Left renal cortex interstitium (tissue), 4 donors: ENCODE measurements at places on chromosomes 7 and 10.
A peak's percentile ranks its signal among the peaks of the same experiment; 100 is the strongest.

DNA sequence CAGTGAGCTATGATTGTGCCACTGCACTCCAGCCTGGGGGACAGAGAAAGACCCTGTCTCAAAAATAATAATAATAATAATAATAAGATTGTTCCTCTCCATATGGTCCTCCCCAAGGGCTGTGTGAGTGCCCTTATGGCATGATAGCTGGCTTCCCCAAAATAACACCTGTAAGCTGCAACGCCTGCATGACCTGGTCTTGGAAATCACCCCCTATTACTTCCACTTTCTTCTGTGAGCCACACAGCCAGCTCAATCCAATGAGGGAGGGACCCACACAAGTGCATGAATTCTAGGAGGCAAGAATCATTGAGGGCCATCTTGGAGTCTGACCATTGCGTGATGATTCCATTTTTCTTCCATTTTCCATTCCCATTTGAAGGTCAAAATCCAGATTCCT, 82.7 kb upstream of the CALN1 start:
- no peak for DNase-seq

DNA sequence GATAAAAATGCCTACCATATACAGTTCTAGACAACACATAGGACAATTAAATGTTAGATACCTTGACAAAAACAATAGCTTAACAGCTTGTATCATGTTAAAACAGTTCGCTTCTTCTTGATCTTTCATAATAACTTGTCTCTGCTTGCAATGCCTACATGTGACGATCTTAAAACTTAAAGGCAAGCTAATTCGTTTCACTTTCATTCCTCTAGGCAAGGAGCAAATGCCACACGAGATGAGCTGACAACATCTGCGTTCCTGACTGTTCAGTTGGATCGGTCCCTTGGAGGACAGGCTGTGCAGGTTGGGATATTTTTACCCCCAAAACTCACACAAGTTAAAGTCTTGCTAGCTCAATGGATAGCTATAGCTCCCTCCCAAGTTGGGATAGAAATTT, 51.6 kb upstream of the ARL4A start:
- no peak for DNase-seq

GRCh38 chr7:22856416-22856815, 33.8 kb upstream of the TOMM7 start:
- DNase-seq = no peak

DNA sequence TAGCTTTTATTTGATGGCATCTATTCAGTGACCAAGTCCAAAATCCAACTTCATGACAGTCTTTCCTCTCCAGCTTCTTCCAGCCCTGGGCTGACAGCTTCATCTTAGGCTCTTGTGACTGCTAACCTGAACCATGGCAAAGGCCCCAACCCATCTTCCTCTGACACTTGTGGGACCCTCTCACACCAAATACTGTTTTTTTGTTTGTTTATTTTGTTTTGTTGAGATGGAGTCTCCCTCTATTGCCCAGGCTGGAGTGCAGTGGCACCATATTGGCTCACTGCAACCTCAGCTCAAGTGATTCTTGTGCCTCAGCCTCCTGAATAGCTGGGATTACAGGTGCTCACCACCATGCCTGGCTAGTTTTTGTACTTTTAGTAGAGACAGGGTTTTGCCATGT, 265.2 kb downstream of the GATA3 start:
- DNase-seq = no peak

- no peak for DNase-seq
These were observed 23.6 kb upstream of the ADCYAP1R1 start for GRCh38 chr7:31028417-31028992.

- no peak for DNase-seq
These were observed 207.2 kb upstream of the SVIL start for GRCh38 chr10:29841724-29842649.

- no peak for DNase-seq
These were observed 12.4 kb downstream of the UMAD1 start for GRCh38 chr7:7652798-7653540.

DNA sequence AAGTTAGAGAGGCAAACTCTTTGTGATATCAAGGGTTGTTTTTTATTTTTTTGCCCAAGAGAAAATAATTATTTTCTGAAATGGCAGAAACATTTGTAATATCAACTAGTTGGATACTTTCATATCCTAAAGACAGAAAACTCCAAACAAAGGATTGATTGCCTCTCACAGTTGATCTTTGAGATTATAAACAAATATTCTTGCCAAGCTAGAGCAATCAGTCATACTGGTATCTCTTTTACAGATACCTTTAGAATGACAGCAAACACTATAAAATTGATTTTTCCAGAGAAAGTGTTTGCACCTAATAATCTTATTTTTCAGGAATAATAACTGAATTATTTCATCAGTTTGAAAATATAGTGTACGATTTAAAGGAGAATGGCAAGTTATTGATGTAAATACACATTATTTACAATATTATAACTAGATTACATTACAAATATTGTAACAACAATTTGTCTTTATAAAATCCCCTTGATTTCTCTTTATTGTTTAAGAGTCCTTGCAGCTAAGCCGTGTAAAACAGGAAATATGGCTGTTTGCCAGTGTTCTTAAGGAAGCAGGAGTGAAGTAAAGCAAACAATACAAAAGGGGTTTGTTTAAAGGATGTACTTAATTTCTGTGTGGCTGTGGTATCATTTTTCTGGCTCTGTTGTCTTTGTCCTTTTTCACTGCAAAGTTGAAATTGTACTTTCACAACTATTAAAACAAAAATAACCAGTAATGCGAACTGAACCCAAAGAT, 58.4 kb downstream of the MAPK8 start:
- DNase-seq = peak; percentile 20

DNA sequence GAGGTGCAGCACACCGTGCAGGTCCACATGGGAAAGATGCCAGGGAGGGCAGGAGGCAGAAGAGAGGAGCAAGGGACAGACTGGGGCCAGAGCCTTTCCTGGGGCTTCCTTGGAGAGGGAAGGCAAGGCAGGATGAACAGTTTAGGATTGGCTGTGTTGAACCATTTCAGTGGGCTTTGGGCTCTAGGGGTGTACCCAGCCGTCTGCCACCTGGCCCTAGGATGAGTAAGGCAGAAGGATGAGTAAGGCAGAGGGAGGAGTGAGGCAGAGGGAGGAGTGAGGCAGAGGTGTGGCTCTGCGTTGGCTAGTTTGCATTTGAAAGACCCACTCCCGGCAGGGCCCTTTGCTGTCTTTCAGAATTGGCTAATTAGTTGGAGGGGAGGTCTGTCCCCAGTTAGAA, 31.5 kb upstream of the PRF1 start:
- no peak for DNase-seq

DNA sequence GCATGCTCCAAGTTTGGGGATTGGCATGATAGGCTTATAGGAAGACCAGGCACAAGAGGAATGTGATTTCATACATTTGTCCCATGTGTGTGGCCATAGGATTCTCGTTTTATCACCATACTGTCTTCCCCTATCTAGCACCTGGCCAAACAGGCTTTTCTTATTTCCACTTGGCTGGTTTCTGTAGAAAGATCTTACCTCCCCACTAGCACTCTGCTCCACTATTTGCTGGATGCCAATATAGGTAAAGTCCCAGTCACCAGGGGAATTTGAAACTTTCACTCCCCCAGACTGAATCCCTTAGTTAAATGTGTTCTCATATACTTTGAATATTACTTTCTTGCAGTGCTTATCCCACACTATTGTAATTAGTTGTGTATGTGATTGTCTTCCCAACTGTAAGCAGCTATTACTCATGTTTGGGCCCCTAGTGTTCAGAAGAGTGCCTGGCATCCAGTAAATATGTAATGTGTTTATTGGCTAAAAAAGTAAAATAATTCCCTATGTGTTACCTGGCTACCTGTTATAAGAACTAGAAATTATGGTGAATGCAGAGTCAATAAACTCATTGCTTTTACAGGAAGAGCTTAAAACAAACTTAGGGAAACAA, 109.0 kb downstream of the LRMDA start:
- DNase-seq = no peak

GRCh38 chr10:125812128-125812750, 10.8 kb downstream of the UROS start:
- DNase-seq = no peak

DNA sequence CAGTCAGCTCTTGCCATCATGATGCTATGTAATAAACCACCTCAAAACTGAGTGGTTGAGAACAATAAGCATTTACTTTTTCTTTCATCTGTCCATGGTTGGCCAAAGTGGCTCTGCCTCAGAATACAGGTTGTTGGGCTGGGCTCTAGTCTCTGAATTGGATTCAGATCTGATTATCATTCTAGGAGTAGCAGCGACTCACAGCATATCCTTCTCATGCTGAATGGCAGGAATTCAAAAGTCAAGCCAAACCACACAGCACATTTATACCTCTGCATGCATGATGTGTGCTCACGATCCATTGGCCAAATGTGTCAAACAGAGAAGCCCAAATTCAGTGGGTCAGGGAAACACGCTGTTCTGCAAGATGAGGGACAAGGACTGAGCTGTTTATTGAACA, 13.6 kb upstream of the GALNT11 start:
- DNase-seq = no peak

- DNase-seq = no peak
These were observed 18.0 kb downstream of the ADAP1 start for GRCh38 chr7:936386-937054.
